ENCODE measurements at places on chromosomes 2 and 18. TPM values are rescaled to one million over a fixed set of nuclear protein-coding genes. Genes with fewer than 3 reads are reported as not detected.

CRYGD gene
- not detected for total RNA-seq

ASAP2 gene
- not detected for total RNA-seq

MYCN gene
- not detected for total RNA-seq

CPO gene
- total RNA-seq: not detected

NOSTRIN gene
- total RNA-seq: not detected

FRZB gene
- total RNA-seq: not detected

KCNS3 gene
- not detected for total RNA-seq

ZAP70 gene
- total RNA-seq: 97.4 TPM

SPOPL gene
- total RNA-seq: 34.5 TPM

AGAP1 gene
- 7.4 TPM for total RNA-seq

PRSS56 gene
- not detected for total RNA-seq

GAL3ST2 gene
- total RNA-seq: 0.83 TPM

SLC9A4 gene
- total RNA-seq: 0.10 TPM

PTPRM gene
- 7.5 TPM for total RNA-seq

VWA3B gene
- not detected for total RNA-seq

SOX11 gene
- not detected for total RNA-seq

TMEM169 gene
- total RNA-seq: 0.56 TPM

CFC1 gene
- total RNA-seq: not detected

MROH2A gene
- total RNA-seq: not detected

PROM2 gene
- total RNA-seq: 1.1 TPM

SIX2 gene
- total RNA-seq: not detected

RNMT gene
- total RNA-seq: 42.5 TPM

CAPG gene
- 12.9 TPM for total RNA-seq

CASP10 gene
- 17.5 TPM for total RNA-seq

SLC66A3 gene
- total RNA-seq: 13.0 TPM

BCL11A gene
- not detected for total RNA-seq

YIPF4 gene
- total RNA-seq: 21.0 TPM

ANKZF1 gene
- total RNA-seq: 82.5 TPM

PCARE gene
- total RNA-seq: not detected

MEP1B gene
- total RNA-seq: 0.19 TPM

KRTCAP3 gene
- total RNA-seq: 2.2 TPM

FSIP2 gene
- total RNA-seq: 0.20 TPM

EFEMP1 gene
- not detected for total RNA-seq

DCDC2C gene
- total RNA-seq: not detected

RPRM gene
- not detected for total RNA-seq

ACKR3 gene
- total RNA-seq: 0.33 TPM

NTSR2 gene
- total RNA-seq: not detected

RRM2 gene
- total RNA-seq: 375 TPM

DNAJC5G gene
- total RNA-seq: not detected

LRRC30 gene
- total RNA-seq: not detected

GBX2 gene
- total RNA-seq: not detected

MC2R gene
- total RNA-seq: not detected
